SK-N-SH (cell line): ENCODE measurements at places on chromosomes 7 and 10.

- no peak for DNase-seq
Measured at GRCh38 chr7:155340071-155340531, 42.4 kb downstream of the INSIG1 start.

DNA sequence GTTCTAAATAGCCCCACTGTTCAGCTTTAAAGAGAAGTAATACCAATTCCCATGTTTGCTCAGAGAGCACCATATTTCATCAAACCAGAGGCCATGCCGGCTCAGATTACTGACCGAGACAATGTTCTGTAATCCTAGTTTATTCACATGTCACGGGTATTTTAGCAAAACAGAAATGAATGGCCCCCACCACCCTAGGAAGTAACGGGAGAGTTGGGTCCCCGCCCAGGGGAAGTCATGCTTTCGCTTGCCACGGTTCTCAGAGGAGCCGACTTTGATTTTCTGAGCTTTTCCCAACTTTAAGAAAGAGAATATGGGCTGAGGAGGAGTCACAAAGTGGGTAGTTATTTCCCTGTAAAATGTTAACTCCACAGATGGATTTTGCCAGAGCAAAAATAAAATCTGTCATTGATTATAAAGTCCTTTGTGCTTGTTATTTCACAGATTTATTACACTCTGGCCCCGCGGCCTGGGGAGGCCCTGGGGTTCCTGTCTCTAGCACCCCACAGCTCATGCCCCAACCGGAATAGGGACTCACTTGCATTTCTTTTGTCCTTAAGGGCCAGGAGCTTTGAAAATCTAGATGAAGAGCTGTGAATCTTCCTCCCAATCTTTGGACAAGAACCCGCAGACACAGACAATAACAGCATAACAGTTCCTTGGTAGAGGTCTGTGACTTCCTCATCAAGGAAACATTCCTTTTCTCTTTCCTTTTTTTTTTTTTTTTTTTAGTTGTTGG, 3.7 kb upstream of the GDF10 start:
- DNase-seq = no peak

GRCh38 chr10:19663344-19663743, 152.9 kb upstream of the PLXDC2 start:
- no peak for DNase-seq

- no peak for DNase-seq
Measured at GRCh38 chr7:77904252-77904651, 105.7 kb downstream of the PHTF2 start.

DNA sequence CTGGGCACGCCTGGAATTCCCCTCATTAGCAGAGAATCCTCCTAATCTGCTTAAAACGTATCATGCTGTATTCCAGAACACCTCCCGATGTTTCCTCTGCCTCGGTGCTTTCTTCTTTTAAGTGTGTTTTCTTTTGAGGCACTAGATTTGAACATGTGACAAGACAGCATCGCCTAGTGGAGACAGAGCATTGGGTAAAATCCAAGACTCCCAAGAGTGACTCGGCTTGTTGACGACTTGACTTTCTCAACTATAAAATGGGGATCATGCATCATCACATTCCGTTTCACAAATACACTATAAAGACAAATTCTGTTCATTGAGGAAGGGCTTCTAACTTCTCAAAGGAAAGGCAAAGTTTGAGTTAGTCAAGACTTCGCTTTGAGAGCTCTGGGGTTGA, 105.6 kb upstream of the RNF32 start:
- DNase-seq = no peak

DNA sequence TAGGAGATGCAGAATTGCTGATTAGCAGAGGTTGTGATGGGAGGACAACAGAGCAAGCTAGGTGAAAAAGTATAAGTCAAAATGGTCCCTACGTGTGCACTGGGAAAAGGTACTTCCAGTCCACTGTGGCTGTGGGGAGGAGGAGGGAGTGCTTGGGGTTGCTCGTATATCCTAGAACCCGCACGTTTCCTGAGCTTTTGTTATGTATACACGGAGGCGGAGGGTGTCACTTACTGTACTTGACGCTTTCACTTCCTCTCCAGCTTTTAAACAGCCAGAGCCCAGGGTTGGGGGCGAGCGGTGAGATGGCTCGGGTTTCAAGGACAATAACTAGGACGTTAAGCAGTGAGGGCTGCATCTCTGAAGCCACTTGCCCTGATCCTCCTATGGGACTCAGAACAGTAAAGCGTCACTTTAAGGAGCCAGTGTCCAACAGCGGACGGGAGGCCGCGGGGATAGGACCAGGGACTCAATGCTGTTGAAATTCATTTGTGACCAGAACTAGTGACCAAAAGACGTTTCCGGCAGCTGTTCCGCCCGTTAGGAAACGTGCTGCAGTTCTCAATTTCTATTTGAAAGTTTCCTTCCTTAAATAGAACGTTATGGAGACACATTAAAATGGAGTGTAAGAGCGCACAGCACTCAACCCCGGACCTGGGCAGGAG, 985 bp upstream of the ETV1 start:
- peak; percentile 48 for DNase-seq

DNA sequence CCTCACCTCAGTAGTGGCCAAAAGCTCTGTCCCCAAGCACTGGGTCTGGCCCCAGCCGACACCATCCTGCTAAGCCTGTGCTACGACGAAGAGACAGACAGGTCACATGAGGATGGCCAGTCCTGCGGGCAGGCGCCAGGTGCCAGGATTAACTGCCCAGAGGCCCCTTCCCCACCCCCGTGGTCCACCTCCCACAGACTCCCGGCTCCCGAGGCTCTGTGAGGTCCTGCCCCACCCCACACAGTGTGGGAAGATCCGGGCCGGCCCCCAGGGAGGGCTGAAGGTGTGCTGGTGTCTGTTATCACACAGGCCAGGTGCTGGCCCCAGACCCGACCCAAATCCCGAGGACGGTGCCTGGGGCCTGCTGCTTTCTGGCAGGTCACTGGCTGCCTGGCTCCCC, 27.2 kb downstream of the CYP2W1 start:
- no peak for DNase-seq

DNA sequence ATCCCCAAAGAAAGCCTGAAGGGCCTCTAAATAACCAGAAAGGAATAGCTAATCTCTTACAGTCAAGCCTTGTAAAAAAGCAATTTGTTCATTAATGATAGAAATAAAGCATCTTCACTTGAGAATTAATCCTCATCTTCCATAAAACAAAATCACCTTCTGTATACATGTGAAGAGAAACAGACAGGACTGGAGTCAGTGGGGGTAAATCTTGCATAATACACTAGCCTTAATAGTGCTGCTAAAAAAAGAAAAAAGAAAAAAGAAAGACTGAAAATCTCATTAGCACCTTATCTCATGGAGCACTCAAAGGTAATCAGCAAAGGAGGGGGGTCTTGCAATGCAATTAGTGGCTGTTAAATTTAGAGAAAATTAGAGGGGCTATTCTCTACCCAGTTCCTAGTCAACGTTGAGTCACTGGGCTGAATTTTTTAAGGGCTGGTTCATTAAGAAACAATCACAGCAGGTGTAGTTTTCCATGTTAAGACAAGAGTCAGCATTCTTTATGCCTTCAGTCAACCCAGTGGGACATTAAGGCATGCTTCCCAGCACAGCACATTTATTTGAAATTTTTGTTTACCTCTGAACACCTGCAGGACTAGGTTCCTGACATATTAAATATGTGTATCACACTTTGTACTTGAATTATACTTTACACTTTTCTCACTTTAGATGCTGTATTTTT, 1455.7 kb upstream of the CELF2 start:
- DNase-seq = no peak

- no peak for DNase-seq
Measured at GRCh38 chr10:94103801-94104221, 110.1 kb downstream of the PLCE1 start.
